ENCODE measurements at places on chromosomes 4 and X.

- no peak for DNase-seq
Measured at GRCh38 chrX:106144755-106145639, 23.1 kb upstream of the PWWP3B start.

DNA sequence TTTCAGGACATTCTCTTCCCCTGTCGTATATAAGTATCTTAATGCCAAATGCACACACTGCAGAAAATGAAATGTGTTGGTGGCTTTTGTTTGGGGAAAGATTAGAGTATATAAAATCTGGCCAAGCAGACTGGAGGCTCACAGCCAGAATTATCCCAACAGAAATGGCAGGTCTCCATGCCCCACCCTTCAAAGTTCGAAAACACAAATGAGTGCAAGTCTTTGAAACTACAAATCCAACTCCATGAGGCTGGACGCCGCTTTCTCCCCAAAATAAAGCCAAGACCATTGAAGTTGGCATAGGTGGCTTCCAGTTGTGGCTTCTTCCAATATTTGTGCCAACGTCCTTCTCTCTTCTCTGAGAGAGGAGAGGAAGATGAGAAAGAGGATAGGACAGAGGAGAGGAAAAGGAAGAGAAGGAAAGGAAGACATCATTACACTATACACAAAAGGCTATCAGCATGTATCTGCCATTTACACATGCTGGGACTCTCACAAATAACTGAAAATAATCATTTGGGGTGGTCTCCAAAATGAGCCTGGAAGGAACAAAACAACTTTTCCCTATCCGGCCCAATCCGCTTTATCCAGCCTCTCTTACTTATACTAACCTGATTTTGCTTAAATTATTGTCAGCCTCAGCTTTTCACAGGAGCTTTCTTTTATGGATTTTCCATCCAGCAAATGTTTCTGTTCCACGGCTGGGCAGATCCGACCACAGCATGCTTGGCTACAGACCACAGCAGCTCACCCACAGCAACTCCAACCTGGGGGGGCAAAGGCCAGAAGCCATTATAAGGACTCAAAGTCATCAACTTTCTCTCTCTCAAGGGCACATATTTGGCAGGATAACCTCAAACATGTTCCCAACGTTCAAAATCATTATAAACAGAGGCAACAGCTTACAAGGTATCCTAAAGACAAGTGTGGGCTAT, 71.7 kb downstream of the APBB2 start:
- no peak for DNase-seq

GRCh38 chrX:50067435-50068284, 133.1 kb downstream of the AKAP4 start:
- no peak for DNase-seq

DNA sequence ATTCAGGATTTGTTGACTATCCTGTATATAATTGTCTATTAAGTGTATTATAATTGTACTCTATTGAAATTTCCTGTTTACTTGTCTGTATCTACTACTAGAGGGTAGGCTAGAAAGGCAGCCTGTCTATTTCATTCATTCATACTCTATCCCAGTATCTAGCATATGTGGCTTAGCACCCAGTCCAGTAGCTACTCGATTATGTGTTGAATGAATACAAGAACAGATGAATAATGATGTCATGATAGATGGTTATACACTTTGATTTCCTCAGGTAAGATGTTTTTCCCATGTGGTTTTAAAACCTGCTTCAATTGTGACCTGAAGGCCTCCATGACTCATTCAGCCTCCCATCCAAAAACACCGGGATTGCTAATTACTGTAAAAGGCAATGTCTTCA, 68.0 kb downstream of the IL21 start:
- no peak for DNase-seq

DNA sequence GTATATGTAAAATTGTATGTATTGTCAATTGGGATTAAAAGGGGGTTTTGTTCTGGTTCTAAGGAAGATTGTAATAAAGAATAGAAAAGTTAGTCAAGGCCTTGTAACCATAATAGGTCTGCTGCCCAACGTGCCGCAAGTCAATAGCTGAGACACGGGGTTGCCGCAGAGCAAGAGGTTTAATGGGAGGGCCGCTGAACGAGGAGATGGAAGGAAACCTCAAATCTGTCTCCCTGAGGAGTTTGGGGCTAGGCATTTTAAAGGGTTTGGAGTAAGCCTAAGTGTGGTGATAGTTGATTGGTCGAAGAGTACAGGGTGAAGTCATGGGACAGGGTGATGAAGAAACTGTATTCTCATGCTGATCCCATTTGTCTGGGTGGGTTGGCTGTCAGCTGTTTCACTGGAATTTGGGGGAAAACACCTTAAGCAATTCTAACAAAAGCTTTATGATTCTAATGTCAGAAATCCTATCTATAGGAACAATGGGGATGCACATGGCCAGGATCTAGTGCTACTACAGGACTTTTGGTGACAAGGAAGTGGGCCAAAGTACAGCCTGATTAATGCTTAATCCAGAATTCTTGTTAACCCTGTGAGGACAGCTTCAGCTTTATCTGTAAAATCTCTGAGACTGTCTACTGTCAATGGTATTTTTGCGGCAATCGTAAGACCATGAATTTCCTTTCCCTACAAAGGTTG, 86.9 kb downstream of the RELL1 start:
- no peak for DNase-seq

DNA sequence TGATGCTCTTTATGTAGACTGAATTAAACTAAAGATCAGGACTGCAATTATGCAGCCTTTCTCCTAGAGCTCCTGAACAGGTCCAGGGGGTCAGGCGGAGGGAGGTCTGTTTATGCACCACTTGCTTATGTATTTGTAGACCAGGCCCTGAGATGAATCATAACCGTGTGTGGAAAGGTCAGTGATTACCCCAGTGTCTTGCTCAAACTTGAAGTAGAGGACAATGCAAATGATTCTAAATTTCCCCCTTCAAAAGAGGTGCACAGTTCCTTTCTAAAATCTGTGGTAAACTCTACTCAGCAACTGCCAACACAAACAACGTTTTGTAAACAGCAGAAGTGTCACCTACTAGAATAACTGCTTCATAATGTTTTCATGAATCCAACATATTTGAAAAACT, 13.0 kb upstream of the TBC1D9 start:
- DNase-seq: no peak

DNA sequence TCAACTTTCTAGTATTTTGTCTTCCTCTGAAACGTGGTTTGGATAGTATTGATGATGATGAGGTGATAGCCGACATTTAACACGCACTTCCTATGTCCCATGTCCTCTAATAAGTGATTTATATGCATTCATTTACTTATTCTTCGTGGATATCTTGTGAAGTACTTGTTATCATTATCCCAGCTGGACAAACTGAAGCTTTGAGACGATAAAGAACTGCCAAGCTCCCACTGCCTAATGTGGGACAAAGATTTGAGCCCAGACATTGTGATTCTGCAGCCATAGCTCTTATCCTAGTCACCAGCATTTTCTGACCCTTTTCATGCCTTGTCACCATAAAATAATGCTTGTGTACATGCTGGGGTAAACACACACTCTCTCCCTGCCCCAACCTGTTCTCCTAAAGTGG, 92.5 kb downstream of the RAPGEF2 start:
- DNase-seq: no peak

- DNase-seq: no peak
Measured at GRCh38 chr4:14410516-14410915, 591.8 kb upstream of the CPEB2 start.

- DNase-seq: no peak
Measured at GRCh38 chr4:47639531-47639930, 154.5 kb downstream of the ATP10D start.

GRCh38 chrX:93229036-93229435, 444.3 kb downstream of the NAP1L3 start:
- no peak for DNase-seq

DNA sequence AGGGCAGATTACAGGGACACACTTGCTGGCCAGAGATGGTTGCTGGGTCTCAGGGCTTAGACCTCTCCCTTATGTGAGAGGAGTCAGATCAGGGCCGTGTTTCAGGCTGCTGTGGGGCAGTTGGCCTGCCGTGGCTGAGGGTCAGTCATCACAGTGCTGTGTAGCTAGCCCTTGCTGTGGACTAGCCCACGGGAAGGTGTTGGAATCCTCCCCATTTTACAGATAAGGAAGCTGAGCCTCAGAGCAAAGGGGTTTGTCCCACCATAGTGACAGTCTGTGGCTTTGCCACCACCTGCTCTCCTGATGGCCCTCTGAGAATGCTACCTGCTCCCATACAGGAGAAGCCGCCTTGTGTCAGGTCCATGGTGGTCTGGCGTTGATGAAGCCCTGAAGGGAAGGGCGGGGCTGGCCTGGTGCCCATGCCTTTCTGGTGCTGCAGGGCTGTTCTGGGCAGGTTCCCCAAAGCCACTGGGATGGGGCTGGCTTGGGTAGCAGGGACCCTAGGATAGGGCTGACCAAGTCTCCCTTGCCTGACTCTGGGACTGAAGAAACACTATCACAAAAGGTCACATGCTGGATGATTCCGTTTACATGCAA, 2.4 kb upstream of the FAM53A start:
- no peak for DNase-seq

DNA sequence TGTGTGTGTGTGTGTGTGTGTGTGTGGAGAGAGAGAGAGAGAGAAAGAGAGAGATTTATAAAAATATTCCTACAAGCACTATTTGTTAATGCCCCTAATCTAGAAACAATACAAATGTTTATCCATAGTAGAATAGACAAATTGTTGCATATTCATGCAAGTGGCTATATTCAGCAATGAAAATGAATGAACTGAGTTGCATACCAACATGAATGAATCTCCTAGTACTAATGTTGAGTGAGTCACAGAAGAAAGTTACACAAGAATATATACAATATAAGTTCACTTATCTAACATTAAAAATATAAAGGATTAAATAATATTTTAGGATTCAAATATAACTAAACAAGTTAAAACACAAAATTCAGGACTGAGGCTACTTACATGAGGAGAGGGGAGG, 456.8 kb upstream of the AMOT start:
- DNase-seq: no peak

- DNase-seq: no peak
Measured at GRCh38 chr4:184115399-184115798, 102.3 kb downstream of the ENPP6 start.

DNA sequence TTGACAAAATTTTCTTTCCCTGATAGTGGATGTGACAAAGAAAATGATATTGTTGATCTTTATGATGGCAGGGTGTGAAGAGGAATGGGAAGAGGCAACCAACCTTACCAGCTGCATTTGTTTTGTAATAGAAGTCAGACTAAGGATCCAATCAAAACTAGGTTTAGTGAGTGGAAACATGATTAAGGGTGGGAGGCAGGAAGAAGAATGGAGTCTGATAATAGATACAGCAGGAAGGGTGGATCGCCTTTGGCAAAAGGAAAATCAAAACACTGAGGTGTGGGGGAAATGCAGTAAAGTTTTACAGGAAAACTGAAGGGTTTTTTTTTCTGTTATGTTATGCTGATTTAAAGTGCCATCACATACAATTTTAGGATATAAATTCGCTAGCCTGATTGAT, 3.4 kb downstream of the CLIC2 start:
- DNase-seq: no peak

DNA sequence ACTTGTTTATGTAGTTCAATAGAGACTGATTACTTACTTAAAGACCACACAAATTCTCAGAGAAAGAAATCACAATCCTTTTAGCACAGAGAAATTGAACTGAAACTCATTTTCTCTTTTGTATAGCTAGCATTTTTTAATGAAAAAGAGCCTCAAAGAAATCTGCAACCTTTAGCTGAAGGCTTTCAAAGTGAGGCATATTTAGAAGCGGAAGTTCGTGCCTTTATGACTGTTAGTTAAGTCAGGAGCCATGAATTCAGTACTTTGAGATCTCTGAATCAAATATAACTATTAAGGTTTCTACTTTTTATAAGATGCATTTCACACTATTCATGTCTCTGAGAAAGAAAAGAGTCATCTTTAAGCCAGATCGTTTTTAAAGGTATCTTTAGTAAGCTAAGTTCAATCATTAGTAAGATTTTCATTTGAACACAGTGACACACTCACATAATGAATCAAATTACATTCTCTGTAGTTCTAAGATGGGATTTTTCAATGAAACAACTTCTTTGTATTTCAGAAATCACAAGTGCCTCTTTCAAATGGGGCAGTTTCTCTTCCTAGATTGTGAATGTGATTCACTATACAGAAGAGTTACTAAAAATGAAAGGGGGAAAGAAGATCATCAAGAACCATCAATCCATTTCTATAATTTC, 61.4 kb downstream of the SMARCA1 start:
- no peak for DNase-seq

GRCh38 chr4:159185591-159186023, 82.7 kb downstream of the RAPGEF2 start:
- DNase-seq: no peak

GRCh38 chrX:55118574-55118973, 29.8 kb downstream of the PAGE2 start:
- no peak for DNase-seq
